Stimulated activated CD8-positive, alpha-beta memory T cell treated with anti-CD3 and anti-CD28 coated beads, Interleukin-12 subunit alpha, Interleukin-12 subunit beta, amount 100 ng/mL, for 4 hours (primary cell): ENCODE measurements at places on chromosomes 12 and 14.

DNA sequence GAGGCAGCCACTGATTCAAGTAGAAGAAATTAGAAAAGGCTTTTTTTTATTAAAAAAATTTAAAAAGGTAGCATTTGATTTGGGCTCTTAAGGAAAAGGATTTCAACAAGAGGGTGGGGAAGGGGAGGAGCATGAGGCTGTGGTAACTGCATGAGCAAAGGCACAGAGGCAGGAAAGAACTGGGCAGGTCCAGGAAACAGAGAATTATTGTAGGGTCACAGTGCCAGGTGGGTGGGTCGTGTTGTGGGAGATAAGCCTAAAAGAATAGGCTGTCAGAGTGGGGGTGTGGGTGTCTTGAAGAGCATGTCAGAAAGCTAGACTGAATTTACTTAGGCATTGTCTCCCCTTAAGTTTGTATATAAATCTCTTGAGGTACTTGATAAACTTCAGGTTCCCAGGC, 7.8 kb downstream of the LIMA1 start:
- no peak for DNase-seq

DNA sequence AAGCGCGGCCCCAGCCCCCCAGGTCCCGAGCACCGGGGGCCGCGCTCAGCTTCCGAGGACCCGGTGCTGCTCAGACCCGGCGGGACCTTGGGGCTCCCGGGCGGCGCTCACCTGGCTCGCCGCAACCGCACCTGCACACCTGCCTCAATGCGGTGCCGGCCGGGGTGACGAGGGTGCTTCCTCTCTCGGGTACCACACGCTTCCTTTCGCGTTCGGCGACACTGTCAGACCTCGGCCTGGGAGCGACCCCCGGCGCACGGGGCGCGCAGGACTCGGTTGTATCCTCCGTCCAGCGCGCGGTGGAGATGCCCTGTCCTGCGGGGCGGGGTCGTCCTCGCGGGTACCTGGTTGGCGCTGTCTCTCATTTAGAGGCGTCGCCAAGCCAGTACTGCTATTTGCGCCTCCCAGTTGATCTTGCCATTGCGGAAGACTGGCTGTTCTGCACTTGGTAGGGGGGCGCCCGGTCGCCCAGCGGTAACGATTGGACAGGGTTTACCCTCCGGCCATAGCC, 718 bp downstream of the PACS2 start:
- no peak for DNase-seq

DNA sequence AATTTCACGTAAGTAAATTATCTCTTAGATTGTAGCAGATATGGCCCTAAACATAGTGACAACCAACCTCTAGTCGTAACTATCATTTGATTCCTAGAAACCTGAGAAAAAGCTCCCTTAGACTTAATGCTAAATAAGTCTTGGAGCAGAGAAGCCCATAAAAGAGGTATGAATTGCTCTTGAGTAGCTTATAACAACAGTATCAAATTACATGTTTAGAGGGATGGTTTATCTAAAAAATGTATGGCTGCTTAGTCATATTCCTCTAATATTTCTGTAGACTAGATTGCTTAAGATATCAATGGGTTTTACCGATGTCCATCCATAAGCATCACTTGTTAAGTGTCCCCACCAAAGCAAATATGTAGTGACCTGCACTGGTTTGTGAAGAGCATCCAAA, 259.7 kb downstream of the NELL2 start:
- no peak for DNase-seq

GRCh38 chr14:94142247-94142646, 12.8 kb upstream of the IFI27L2 start:
- DNase-seq = no peak

GRCh38 chr12:42767998-42768397, 178.5 kb upstream of the PRICKLE1 start:
- no peak for DNase-seq

DNA sequence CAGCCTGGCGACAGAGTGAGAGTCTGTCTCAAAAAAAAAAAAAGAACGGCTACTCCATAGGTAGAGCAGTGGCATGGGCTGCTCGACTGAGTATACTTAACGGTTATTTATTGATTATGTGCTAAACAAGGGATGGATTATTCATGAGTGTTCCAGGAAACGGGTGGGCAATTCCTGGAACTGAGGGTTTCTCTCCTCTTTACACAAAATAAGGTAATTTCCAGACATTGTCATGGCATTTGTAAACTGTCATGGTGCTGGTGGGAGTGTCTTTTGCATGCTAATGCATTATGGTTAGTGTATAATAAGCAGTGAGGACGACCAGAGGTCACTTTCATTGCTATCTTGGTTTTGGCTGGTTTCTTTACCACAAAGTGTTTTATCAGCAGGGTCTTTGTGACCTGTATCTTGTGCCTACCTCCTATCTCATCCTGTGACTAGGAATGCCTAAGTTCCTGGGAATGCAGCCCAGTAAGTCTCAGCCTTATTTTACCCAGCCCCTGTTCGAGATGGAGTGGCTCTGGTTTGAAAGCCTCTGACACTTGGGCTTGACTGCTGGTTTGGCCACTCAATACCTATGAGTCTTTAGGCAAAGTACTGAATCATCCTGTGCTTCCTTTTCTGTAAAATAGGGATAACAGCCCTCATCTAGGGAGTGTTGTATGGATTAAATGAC, 3.2 kb downstream of the DGLUCY start:
- no peak for DNase-seq

DNA sequence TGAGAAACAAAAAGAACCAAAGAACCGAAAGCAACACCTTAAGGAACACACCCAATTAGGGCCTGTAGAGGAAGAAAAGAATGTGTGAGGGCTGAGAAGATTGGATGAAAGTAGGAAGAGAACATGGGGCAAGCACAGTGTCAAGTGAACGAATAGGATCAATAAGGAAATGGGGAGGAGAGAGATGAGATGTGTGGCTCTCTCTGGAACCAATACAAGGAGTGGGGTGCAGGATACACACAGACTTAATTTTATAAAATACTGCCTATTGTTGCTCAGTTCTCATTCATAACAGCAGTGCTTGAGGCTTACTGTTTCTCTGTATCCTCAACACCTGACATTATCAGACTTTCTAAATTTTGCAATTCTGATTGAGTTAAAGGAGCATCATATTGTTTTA, 93.3 kb downstream of the MYRFL start:
- no peak for DNase-seq

DNA sequence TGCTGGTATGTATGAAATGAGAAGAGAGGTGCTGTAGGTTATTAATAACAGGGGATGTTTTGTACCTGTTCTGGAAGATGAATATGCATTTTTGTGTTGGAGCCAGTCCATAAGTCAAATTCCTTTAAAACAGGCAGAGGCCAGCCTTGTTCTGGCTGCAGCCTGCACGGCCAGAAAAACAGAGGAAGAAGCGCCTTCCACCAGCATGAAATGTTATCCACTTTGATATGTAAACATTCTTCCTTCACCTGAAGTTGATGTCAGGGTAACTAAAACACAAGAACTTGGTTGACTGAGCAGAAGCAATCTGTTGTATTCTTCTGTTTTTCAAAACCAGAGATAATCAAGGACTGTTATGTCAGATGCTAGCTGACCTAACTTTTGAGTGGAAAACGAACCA, 237.9 kb upstream of the PLEKHG7 start:
- no peak for DNase-seq

GRCh38 chr14:92341791-92342190, 18.8 kb downstream of the SLC24A4 start:
- no peak for DNase-seq
